Renal cortex interstitium (tissue), 15 donors: ENCODE measurements at places on chromosomes 7 and 10. TPM values are rescaled to one million over a fixed set of nuclear protein-coding genes. Genes with fewer than 3 reads are reported as not detected.

- DNase-seq: no peak
Measured at GRCh38 chr10:93143281-93143680, 69.6 kb downstream of the CYP26A1 start.

The CALML3 gene
- not detected for polyA plus RNA-seq

GRCh38 chr10:92530891-92531535 lies 42.9 kb downstream of the IDE start:
- DNase-seq: no peak

DNA sequence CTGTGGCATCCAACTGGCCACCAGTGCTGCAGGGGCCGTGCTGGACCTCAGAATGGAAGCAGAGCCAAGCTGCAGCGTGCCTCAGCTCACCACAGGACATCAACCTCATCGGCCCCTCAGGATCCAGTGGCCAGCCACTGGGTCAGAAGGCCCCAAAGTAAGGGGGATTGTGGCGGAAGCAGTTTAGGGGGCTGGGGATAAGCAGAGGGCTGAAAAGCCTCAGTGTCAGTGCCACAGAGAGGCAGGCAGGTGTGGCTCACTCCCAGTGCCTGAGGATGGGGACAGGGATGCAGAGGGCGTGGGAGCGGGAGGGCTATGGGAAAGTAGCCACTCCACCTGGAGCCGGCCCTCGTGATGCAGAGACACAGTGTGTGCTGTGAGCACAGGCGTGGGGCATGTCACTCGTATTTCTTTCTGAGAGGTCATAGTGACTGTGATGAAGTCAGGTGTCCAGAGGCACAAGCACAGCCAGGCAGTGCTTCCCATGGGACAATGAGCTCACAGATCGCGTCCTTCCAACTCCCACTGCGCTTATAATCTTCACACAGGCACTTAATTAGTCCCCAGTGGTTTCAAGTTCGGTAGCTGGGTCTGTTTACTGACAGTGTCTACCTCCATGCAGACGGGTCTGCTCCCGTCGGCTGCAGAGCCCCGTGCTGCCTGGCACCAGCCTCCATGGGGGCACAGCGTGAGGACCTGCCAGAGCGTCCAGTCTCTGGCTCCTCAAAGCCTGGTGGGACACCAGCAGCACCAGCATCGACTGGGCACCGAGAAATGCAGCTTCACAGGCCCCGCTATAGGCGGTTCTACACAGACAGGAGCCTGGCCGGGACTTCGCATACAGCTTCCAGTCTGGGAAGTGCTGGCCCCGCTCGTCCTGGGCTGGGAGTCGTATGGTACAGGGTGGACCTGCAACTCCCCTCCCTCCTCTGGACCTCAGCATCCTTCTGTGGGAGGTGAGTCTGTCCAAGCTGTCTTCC lies 42.9 kb upstream of the CNPY1 start:
- DNase-seq: no peak

The IKZF5 gene
- polyA plus RNA-seq: 16.6 TPM

DNA sequence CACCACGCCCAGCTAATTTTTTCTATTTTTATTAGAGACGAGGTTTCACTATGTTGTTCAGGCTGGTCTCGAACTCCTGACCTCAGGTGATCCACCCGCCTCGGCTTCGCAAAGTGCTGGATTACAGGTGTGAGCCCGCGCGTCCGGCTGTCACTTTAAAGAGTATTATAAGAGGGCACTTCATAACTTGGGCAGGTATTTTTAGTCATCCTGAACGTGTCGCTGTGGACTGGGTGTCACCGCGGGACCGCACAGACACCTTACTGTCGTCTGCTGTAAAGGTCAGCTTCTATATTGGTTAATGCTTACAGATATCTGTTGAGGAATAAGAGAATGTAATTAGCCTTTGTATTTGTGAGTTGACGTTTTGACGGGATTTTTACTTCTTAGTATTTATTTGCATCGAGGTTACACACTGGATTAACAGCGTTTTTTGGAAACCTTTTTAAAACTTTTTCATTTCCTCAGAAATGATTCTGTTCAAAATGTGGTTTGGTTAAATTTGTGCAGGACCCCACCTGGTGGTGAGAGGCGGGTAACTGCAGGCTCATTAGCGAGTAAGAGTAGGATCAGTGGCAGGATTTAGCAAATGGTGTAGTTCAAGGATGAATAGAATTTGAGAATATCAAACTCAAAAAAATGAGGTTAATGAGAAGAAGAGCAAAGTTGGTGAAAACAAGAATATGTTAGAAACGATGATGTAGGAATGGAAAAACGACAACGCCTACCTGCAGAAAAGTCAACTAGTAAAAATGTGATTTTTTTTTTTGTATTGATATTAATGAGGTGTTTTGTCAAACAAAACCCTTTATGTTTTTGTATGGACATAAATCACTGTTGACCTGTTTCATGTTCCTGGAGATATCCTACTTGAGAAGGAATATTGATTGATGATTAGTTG lies 3.2 kb downstream of the DNAJB6 start:
- peak; percentile 66 for DNase-seq

DNA sequence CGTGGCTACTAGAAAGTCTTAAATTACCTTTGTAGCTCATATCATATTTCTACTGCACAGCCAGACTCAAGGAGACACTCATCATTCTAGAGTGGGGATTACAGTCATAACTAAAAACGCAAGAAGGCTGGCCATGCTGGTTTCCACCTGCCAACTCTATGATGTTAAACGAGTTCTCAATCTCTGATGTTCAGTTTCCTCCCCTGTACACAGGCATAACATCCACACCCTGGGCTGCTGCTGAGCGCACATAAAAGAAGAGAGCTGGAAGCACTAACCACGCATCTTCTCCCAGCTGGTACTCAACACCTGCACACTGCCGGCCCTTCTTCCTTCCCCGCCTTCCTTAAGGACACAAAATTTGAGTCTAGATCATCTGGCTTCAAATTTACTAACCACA lies 60.5 kb downstream of the SORBS1 start:
- DNase-seq: no peak

DNA sequence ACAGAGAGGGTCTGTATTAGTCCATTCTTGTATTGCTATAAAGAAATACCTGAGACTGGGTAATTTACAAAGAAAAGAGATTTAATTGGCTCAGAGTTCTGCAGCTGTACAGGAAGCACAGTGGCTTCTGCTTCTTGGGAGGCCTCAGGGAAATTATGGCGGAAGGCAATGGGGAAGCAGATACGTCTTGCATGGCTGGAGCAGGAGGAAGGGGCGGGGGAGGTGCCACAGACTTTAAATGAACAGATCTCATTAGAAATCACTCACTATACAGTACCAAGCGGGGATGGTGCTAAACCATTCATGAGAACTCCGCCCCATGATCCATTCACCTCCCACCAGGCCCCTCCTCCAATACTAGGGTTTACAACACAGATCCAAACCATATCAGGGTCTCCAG lies 3.7 kb upstream of the CALU start:
- no peak for DNase-seq
